ENCODE measurements at places on chromosomes 1 and 21.
A peak's percentile ranks its signal among the peaks of the same experiment; 100 is the strongest.

DNA sequence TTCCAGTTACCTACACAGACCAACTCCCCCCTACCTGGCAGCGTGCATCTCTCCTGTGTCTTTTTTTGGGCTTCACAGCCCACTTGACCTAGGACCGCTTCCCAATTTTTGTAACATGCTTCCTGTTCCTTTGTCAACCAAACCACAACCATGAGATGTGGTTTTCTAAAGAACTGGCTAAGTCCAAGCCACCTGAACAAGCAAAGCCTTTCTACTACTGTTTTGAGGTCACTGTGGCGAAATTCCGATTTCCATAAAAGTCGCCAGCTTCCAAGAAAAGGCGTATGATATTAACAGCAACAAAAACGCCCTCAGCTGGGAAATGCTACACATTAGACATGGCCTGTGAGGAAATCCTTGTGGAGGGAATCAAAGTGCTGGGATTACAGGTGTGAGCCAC, 12.7 kb upstream of the AK2 start:
- DNase-seq: no peak

GRCh38 chr1:25118546-25118945, 113.8 kb downstream of the SYF2 start:
- DNase-seq: peak; percentile 18

DNA sequence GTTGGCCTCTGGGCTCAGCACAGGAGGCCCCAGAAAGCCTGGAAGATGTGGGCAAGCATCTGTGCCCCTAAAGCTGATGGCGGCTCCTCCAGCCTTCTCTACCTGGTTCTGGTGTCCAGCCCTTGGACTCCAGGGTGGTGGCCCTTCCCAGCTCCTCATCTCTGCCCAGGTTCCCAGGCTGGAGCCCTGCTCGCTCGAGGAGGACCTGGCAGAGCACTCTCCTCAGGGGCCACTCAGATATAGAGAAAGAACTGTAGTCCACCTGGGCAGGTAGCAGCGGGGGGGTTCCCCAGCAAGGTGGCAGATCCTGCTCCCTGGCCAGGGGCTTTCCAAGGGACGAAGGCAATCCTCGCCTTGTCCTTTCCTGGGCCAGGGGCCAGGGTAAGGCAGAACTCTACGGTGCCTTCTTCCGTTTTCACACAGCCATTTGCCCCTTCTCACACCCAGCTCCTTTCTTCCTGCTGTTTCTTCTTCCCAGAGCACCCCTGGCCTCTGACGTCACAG, 18.9 kb downstream of the WNT4 start:
- no peak for DNase-seq

DNA sequence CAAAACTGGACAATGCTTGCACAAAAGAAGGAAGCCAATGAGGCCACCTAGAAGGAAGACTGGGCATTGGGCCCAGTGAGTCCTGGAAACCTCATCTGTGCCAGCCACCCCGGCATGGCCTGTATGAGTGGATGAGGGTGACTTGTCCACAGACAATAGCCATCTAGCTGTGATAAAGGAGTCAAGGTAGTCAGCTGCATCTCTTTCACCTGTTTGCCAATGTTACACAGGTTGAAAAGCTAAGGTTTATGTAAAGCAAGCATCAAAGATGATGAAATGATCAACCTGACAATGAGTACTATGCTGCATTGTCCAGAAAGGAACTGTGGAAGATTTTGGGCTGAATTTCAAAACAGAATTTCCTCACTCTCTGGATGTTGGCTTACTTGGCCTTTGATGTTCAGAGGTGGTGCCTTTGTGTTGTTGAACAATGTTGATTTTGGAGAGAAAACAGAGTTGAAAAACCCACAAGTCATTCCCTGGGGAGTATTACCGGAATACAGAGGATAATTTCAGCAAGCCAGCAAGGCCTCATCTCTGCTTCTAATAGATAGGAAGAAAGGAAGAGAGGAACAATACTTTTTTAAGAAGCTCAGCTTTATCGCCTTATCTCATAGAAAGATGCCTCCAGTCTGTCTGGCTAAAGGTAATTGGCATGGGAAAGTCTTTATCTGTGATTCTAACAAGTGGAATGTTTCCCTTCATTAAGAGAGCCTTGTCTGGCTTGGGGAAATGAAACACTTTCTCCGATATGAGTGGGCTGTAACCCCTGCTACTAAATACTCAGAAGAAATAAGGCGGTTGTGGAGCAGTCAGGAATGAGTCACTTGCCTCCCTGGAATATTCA, 11.4 kb upstream of the SELE start:
- DNase-seq: no peak
